Tibial nerve (tissue), 4 donors: ENCODE measurements at places on chromosomes 4 and X.

DNA sequence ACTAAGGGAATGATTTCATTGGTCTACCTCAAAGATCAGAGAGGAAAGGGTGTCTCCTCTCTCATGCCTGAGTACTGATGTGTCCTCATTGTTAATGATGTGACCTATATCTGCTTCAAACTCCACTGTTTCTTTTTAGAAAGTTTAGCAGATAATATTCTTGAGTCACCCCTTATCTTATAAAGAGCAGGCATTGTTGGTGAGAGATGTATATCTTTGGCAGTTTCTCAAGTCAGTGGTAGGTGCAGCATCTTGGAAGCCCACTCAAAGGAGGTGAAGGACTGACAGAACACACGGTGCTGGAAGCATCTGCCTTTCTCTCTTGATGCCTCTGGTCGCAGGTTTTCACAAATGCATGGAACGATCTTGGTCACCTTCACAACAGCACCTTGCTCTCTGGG is 71.2 kb downstream of the ZNF518B start:
- no peak for DNase-seq

DNA sequence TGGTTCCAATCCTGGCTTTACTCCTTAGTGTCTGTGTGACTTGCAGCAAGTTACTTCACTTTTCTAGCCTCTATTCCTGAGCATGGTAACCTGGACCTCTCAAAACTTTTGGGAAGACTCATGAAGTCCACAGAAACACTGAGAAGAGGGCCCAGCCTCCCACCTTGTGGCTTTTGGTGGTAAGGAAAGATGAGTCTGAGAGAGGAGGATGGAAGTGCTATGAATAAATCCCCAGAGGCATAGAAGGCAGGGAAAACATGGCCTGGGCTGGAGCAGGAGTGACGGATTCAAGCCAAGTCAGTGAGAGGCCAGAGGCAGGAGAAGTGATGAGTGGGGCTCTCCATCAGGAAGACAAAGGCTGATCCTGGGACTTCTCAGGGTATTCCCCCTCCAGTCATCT is 10.9 kb upstream of the MAGEA4 start:
- no peak for DNase-seq

DNA sequence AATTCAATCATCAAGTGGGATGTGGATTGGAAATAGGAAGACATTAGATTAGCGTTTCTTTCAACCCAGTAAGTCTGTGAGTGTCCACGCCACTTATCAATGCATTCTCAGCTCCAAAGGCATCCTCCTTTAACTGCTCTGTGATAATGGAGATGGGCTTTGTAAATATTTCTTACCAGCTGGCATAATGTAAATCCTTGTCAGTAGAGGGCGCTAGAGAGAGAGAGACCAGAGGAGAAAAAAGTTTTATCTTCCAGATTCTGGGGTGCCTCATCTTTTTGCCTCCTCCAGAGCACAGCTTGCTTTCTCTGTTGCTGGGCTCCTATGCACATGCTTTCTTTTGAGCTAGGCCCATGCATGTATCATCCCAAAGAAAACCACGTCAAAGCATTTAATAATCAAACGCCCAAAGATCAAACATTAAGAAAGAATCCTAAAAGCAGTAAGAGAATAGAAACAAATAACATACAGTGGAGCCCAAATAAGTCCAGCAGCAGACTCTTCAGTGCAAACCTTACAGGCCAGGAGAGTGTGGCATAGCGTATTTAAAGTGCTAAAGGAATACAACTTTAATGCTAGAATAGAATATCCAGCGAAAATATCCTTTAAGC is 9.6 kb upstream of the MTMR1 start:
- no peak for DNase-seq

DNA sequence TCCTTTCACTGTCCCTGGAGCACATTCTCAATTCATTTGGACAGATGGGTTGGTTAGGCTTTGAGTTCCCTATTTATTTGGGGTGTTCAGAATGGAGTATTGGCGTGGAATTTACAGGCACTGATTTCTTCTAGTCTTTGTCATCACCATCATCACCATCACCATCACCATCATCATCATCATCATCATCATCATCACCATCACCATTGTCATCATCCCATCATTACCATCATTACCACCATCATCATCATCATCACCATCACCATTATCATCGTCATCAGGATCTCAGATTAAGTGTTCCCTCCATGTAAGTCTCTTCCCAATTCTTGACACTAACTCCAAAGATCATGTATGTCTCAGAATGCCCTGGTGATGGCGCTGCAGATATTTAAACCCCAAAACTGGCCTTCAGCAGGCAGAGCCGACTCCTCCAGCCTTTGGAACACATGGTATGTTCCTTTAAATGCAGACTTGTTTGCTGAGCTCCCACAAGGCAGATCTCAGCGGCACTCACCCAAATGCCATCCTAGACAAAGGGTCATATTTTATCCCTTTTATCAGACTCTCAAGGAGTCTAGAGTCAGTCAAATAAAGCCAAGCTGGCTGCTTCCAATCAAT is 19.8 kb upstream of the FAM9A start:
- DNase-seq: no peak

DNA sequence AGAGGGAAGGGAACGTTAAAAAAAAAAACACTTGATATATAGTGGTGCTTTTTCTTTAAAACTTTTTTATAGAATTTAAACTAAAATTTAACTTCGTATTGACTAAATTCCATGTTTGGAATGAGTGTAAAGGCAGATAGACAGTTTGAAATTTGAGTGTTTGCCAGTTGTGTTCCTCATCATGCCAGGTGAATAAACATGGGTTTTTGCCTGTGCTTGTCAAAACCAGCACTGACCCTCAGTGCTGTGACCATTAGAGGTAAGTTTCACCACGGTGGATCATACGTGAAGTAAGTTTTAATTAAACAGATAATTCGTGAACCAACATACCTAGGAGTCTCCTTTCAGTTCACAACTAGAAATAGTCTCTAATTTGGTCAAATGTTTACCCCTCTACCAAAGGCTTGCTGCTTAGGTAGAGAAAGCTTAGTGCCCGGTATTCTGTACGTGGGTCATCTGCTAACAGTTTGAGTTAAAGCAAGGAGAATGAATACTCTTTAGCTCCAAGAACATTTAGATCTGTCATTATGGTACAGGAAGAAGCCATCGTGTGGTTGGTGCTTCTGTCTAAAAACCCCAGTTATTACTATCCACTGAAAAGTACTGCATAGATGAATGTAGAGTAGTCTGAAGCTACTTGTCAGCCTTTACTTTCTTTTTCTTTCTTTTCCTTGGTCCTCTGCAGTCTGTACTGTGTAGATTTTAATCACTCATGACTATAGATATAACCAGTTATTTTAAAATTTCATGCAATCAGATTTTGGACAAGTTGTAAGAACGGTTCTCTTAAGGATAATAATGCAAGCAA is 32.7 kb downstream of the KIAA0232 start:
- DNase-seq: no peak

DNA sequence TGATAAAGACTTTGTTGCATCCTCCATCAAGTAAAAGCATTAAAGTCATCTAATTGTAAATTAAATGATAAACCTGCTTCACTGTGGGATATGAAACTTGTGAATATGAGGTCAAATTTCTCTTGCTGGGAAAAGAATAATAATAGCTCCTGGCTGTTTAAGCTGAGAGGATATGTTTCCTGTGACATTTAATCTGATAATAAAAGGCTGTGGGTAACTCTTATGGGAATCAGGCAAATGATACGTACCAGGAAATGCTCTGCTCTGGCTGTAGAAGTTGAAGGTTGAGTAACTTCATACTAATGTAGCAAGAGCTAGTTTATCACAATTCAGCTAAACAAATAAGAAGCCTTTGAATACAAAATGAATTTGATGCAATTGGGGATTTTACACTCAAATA is 574.6 kb downstream of the RAPGEF2 start:
- DNase-seq: no peak

DNA sequence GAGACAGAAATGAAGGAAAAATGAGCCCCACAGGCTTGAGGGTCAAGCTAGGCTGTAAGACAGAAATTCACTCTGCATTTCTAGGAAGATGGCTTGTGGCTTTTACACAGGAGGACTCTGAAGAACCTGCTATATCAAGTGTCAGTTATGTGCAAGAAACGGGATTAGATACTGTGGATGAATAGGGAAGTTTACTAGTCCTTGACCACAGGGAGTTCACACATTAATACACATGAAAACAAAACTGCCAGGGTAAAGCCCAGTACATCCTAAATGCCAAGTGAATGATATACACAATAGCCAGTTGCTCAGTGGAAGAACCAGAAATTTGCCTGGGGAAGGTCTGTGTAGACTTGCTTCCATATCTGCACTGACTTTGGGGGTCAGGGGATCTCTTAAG is 53.5 kb downstream of the TMEM131L start:
- DNase-seq: no peak

GRCh38 chr4:144410230-144410783 is 235.6 kb upstream of the HHIP start:
- DNase-seq: no peak

GRCh38 chr4:34953145-34953799 is 1291.0 kb downstream of the ARAP2 start:
- DNase-seq: no peak

GRCh38 chr4:143082701-143083100 is 102.0 kb upstream of the USP38 start:
- no peak for DNase-seq

DNA sequence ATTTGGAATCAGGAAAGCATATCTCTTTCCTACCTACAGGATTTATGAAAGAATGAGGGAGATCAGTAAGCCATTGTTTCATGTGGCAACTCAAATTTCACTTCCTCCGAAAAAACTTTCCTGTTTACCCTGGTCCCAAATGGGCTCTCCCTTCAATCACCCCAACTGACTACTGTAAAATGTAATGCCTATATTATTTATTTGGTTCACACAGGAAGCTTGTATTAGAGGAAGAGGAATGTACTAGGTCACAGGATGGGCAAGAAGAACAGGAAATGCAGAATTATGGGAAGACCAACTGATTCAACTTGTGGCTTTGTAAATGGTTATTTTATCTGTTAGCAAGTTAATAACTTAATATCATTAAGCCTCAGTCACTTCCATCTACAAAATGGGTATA is 23.1 kb downstream of the COL4A6 start:
- DNase-seq: no peak

- no peak for DNase-seq
These were observed 54.9 kb downstream of the MAGEB17 start for GRCh38 chrX:16222151-16222550.

- DNase-seq: no peak
These were observed 811 bp upstream of the SLC25A5 start for GRCh38 chrX:119467433-119467832.

GRCh38 chr4:38497121-38497520 is 166.9 kb upstream of the KLF3 start:
- no peak for DNase-seq

DNA sequence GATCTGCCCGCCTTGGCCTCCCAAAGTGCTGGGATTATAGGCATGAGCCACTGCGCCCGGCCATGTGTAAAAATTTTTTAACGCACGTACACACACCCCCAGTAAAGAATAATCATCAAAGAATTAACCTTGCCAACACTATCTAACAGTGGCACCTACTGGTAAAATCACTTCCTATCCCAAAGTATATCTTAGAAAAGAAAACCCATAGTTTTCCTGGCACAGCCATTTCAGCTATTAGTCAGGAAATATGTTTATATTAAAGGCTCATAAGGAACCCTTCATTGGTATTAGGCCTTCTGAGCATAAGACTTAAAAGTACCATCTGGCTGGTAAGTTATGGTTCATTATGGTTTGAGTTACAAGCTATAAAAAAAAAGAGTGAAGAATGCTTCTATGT is 14.1 kb downstream of the S100G start:
- DNase-seq: no peak

DNA sequence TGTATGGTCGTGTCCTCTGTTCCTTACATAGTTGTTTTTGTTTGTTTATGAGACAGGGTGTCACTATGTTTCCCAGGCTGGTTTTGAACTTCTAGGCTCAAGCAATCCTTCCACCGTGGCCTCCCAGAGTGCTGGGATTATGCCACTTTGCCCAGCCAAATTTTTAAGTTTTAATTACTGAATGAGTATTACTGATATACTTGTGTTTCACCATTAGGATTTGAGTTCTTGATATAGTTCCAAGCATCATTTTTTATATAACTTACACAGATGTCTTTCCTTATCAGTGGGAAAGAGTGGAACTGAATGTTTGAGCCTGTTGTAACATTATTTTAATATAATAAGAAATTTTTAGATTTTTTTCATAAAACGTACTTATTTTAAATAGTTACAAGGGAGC is 20.4 kb downstream of the TMEM165 start:
- no peak for DNase-seq

GRCh38 chr4:185657183-185657582 is 121.9 kb upstream of the PDLIM3 start:
- no peak for DNase-seq

DNA sequence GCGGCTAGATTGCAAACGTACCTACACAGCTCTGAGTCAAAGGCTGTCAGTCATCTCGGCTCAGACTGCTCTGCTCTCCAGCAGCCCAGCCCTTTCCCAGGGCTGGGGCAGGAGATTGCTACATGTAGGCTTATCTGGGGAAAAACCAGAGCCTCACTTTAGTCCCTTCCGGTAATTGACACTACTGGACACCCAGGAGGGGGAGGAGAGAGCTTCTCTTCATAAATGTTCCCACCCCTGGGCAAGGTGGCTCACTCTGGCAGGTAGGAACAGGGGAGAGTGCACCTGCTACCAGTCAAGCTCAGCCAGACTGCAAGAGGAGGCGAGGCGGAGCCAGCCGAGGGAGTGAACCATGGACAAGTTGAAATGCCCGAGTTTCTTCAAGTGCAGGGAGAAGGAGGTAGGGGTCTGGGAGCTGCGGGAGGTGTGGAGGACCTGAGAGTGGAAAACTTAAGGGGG is at the start of gene SLC6A14:
Gene SLC6A14, plus strand, starts transcription at position 249 of the 459 bp plus-strand sequence. Its CDS starts 104 bp downstream, at position 353.
- DNase-seq: no peak

DNA sequence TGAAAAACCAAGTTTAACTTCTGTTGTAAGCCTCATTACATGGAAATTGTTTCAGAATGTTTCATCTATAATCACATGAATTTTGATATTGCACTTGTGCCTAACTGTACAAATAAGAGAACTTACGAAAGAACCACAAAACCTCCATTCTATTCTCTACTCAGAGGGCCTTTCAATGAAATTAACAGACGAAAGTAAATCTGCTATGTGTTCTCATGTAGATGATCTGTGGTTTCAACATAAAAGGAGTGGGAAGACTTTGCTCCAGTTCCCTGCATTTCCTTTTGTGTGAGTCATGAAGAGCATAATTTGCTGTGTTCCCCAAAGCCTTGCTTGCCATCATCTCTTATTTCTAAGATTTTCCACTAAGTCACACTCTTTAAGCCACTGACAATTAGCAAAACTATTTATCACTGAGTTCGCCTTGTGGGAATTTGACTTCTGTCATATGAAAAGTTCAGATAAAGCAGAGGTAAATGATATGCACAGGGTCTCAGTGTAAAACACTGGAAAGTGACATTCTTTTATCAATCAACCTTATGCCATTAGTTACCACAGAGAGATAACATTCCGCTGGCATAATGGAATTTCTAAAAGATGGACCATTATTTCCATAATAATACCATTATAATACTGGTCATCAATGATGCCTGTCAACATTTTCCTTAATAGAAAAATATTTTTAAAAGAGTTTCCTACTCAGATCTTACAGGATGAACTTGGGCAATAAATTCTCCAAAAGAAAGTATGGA is 329.8 kb downstream of the NR3C2 start:
- DNase-seq: no peak

- DNase-seq: no peak
These were observed at the start of gene CD38 for GRCh38 chr4:15778289-15779241. CD38 (plus strand) TSS chr4:15778328; CDS start chr4:15778415, 87 bp downstream.

GRCh38 chrX:53263597-53264094 is 17.7 kb downstream of the IQSEC2 start:
- no peak for DNase-seq
